ENCODE measurements at places on chromosomes 4 and X.

- DNase-seq, result no peak
These were observed 272.5 kb downstream of the ARHGAP10 start for GRCh38 chr4:148004228-148004857.

DNA sequence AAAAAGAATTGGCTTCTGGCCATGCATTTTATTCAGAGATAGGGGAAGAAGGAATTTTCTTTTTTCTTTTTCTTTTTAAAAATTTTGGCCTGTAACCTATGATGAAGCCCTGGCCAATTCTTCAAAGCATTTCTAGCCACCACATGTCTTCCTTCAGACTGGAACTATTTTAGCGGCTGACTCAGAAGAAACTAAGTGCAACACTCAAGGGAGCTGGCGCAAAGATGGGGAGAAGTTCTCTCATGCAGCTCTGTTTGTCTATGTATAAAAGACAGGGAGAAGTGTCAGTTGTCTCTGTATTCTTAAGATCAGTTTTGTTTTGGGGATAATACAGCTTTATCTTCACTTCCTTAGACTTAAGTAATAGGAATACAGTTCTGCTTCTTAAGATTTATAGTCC is 46.1 kb downstream of the MBNL3 start:
- DNase-seq, result no peak

DNA sequence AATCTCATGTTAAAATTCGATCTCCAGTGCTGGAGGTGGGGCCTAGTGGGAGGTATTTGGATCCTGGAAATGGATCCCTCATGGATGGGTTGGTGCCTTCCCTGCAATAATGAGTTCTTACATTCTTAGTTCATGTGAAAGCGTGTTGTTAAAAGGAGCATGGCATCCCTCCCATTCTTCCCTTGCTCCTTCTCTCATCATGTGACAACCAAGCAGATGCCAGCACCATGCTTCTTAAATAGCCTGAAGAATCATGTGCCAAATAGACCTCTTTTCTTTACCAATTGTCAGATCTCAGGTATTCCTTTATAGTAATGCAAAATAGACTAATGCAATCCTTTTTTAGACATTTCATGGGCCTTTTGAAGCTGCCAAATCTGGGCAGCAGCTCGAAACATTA is 29.0 kb upstream of the CLNK start:
- DNase-seq, result no peak

DNA sequence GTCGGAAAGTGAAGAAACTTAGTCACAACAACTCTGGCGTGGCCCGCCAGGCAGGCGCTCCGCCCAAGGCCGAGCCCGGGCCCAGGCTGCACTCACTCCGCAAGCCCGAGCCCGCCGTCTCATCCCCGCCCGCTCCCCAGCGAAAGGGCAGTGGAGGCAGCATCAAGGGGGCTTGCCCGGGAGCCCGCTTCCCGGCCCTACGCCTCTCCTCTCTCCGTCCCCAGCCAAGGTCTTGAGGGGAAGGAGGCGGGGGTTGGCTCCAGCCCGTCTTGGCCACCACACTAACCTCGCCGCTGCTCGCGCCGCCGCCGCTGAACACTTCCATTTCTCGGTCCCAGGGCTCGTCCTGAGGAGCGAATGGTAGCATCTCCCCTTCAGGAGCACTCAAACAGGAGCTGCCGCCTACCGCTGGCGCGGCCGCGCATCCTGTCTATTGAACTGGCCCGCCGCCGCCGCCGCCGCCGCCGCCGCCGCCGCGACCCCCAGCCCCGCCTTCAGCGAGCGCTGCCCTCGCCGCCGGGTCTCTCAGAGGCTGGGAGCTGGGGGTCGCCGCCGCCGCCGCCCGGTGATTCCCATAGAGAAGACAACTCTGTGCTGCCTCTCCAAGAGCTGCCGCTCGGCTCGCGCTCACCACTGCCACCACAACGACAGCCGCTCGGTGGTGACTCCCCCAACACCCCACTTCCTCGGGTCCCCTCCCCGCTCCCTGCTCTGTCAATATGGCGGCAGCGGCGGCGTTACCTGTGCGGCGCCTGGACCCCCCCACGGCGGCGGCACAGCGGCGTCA is at the start of gene RPS6KA6:
RPS6KA6 (minus strand) TSS at position 667 of the 787 bp plus-strand sequence; CDS start at position 367, 300 bp downstream.
- DNase-seq, result peak; percentile 63

DNA sequence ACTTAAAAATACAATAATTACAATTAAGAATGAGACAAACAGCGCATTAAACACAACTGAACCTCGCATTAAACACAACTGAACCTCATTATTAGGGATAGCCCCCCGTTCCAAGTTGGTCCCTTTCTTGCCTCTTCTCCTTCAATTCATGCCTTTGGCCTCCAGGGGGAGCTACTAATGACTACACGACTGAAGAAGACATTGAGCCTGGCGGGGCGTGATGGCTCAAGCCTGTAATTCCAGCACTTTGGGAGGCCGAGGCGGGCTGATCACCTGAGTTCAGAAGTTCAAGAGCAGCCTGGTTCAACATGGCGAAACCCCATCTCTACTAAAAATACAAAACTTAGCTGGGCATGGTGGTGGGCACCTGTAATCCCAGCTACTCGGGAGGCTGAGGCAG is 56.4 kb upstream of the NWD2 start:
- no peak for DNase-seq
